Activated T-helper 1 cell treated with Interleukin-2 at 50 U/mL for 16 hours (primary cell): ENCODE measurements at places on chromosomes 1 and 21.
A peak's percentile ranks its signal among the peaks of the same experiment; 100 is the strongest.

DNA sequence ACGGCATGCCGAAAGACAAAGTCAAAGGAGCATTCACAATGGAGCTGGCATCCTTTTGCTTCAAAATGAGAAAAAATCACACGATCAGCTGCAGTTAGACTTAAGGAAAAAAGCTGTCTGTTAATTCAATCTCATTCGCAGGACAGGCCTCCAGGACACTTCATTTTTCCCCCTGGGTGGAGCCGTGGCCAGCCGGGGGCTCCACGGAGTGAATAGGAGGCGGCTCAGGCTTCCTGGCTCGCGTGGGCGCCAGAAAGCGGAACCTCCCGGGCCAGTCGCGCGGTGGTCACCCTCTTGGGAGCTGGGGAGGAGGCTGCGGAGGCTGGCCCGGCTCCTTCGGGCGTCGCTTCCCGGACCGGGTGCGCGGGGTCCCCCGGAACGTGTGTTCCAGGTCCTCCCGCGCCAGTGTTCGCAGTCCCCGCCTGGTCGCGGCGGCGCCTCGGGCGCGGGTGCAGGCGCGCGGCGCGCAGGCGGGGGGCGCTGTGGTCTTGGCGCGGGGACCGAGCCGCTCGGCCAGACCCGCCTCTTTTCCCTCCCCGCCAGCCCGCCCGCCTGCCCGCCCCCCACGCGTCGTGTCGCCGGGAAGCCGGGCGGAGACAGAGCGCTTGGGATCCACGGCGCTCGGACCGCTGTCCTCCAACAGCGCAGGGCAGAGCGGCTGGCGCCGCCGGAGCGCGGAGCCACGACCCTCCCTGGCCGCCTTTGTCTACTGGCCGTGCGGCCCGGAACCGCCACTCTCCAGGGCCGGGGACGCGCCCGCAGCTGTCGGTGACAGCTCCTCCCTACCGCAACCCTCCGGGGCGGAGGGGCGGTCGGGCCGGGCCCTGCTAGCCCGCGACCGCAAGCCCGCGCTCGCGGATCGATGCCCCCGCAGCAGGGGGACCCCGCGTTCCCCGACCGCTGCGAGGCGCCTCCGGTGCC is at the start of gene RHOU:
TSS of gene RHOU (plus strand) at position 599 of the 921 bp plus-strand sequence. CDS start at position 863, 264 bp downstream.
- DNase-seq, result peak; percentile 45

- DNase-seq, result no peak
Measured at GRCh38 chr1:10502206-10502605, 27.5 kb downstream of the PEX14 start.

GRCh38 chr21:39178421-39178820 is 4.8 kb downstream of the PSMG1 start:
- no peak for DNase-seq

GRCh38 chr21:37507716-37508115 is 141.1 kb downstream of the DYRK1A start:
- DNase-seq, result no peak

- DNase-seq, result no peak
Measured at GRCh38 chr1:28720376-28720775, 16.4 kb upstream of the YTHDF2 start.

GRCh38 chr21:16592381-16592780 is 862.6 kb downstream of the USP25 start:
- DNase-seq, result no peak

GRCh38 chr1:68377098-68377497 is 72.7 kb downstream of the RPE65 start:
- no peak for DNase-seq

DNA sequence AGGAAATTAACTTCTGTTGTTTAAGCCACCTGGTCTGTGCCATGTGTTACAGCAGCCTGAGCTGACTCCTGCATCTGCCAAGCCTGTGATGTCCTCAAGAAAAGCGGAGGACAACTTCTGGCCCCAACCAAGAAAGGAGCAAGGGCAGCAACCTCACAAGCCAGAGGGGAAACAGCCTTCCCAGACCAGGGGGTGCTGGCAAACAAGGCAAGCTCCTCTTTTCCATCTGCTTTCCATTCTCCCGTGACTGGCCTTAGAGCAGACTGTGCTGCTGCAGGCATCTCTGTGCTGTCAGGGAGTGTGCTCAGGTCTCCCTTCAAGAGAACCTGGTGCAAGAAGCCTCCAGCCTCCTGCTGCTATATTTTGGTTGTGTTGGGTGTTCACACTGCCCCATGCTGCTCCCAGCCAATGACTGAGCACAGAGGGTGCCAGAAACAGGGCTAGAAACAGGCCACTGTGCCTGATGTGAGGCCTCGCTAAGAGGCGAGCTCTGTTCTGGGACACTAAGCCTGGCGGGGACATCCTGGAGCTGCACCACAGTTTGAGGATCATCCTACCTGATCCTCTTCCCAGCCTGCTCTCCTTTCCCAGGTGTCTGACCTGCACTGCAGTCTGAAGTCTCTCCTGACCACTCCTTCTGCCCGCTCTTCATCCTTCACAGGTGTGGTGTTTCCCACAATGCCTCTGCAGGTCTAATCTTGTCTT is 27.5 kb upstream of the SLAMF9 start:
- no peak for DNase-seq
